NB4 (cell line): ENCODE measurements at places on chromosomes 1 and 21.

DNA sequence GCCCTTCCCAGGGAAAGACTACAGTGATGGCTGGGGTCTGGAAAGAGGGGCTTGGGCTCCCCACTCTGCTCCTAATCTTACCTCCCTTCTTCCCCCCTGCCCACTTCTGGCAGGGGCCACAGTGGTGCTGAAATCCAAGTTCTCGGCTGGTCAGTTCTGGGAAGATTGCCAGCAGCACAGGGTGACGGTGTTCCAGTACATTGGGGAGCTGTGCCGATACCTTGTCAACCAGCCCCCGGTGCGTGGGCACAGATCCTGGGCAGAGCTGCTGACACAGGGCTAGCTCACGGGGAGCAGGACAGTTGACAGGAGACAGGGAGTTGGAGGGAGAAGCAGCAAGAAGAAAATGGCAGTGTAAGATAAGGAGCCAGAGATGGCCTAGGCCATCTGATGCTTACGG lies 2.4 kb downstream of the SLC27A3 start:
- no peak for DNase-seq

DNA sequence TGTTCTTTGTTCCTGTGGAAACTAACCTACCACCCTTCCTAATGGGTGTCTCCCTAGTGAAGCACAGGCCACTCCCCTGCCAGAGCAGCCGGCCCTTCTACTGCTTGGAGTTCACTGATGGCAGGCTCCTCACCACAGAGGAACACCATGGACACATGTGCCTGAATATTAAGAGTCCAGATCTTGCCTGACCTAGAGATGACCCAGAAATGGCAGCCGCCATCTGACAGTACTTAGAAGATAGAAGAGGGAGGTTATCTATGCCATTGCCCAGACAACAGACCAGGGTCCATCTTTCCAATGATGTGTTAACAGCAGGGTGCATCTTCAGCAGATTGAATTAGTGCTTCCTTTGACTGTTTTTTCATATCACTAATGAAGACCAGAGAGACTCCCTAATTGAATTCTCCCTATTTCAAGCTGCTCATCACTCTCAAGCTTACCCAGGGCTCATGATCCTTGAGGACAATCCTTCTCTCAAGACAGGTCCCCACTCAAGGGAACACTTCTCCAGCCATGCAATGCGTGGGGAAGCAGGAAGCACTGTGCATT lies 59.8 kb downstream of the PLEKHA6 start:
- DNase-seq: no peak

GRCh38 chr21:45224189-45224938 lies 63.3 kb downstream of the POFUT2 start:
- DNase-seq: no peak

DNA sequence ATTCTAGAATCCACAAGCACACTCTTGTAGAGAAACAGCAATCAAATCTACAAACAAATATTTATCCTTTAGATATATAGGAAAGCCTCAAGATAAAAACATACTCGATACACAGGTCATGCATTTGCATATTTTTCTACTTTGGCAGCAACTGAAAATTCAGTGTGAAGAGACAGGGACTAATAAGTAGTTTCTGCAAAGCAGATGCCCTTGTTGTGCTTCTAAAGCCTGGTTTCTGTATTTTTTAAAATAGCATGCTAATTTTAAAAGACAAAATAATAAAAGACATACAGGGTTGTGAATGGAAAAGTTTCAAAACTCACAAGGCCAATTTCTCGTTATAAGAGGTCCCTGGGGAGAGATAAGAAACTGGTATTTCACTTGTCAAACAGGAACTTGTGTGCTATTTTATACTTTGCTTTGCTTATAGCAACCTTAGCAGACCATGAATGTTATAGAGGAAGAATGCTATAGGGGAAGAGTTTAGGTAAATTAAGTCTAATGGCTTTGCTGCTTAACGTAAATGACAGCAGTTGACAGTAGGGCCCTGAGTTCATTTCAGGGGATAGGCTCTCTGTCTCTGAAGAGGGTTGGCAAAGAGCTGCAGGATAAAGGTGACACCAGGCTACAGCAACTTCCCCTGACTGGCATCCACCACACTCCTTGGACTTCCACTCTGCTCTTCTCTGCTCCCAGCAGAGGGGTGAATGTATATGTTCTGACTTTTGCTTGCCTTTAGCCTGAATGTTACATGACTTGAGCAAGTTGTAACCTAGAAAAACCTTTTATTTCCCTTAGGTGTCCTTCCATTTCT lies 9.4 kb upstream of the RGS13 start:
- DNase-seq: peak; percentile 76

DNA sequence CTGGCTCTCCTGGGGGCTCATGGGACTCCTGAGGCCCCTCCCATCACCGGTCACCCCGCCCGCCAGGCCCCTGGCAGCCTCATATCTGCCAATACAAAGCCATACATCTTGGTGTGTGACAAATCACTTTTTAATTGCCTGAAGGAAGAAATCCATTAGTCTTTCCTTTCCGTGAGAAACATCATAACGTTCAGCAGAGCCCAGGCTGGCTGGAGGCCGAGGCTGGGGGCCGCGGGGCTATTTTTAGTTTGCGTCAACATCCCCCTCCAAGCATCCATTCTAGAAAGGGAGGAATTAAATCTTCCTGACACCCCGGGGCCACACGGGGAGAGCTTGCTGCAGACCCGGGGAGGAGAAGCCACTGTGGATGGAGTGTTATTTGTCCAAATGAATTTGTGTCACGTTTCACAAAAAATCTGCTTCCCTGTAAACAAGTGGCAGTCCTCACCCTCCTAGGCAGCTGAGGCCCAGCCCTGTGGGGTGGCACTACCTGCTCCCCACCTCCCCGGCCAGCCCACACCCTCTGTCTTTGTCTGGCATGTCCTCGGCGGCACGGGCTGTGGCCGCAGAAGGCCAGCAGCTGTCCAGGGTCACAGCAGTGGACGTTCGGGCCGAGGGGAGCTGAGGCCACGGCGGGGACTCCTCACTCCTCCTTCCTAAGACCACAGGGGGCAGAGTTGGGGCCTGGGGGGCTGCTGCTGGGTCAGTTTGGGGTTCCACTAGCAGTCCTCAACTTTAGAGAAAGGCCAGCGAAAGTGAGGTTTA lies 236.9 kb upstream of the VAMP3 start:
- DNase-seq: no peak

DNA sequence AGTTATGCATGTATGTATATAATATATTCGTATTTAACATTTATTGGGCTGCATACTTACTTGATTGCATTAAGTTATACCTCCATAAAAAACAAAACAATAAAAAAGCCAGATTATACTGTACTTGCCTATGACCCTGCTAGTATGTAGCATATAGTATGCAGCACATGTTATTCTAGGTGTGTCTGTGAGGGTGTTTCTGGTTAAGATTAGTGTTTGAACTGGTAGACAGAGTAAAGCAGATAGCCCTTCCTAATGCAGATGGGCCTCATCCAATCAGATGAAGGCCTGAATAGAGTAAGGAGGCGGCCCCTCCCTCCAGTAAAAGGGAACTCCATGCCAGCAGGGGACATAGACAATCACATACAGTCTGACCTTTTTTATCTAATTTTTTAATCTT lies 323.3 kb upstream of the USP24 start:
- DNase-seq: no peak

GRCh38 chr1:197848350-197848749 lies 54.1 kb upstream of the C1orf53 start:
- no peak for DNase-seq

- no peak for DNase-seq
Measured at GRCh38 chr1:95017775-95018174, 55.0 kb downstream of the ALG14 start.

GRCh38 chr1:196001188-196001587 lies 607.1 kb downstream of the KCNT2 start:
- no peak for DNase-seq

- DNase-seq: no peak
Measured at GRCh38 chr1:80278936-80279335, 1272.4 kb upstream of the ADGRL4 start.

DNA sequence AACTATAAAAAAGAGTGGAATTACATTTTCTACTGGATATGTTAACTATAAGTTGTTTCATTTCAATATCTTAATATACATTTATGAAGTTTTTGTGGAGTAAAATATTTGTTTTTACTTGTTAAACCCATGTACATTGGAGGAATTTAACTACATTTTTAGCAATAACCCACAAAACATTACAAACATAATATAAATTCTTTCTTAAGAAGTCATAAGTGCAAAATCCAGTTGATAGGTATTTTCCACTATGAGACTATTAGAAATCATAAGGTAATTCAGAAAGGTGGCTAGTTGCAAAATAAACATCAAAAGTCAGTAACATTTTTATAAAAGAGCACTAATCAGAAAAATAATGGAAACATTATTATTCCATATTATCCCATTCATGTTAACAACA lies 73.9 kb upstream of the RRP15 start:
- no peak for DNase-seq

DNA sequence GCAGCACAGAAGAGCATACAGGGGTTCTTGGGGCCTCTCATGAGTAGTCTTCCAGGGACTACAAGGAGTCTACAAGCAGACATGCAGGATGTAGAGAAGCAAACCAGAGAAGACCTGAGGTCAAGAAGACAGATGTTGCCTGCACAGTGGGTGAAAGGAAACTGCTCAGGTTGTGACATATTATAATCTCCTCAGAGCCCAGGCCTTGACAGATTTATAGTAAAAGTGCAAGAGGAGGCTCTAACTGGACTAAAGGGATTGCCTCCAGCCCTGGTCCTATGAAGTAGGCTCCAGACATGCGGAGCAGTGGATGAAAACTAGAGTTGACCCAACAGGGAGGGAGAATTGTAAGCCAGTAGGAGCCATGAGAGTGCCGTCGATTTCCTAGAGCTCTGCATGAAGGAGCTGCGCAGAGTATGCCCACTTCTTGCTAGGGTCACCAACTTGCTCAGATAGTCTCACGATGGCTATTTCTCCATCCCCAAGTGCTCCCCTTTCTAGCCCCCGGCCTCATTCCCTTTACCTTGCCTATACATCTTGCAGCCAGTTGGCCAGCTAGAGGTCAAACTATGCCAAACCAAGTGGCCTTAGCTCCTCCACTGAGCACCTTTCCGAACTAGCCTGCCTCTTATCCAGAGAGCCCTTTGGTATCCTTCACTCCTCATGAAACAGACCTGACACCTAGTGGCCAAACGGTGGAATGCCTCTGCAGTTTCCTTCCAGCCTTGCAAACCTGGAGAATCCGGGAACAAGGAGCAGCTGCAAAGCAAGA lies 36.2 kb upstream of the IPO9 start:
- peak; percentile 75 for DNase-seq

- DNase-seq: no peak
Measured at GRCh38 chr1:240956424-240956823, 344.5 kb upstream of the GREM2 start.

- no peak for DNase-seq
Measured at GRCh38 chr1:41532206-41532975, 47.9 kb upstream of the EDN2 start.

- no peak for DNase-seq
Measured at GRCh38 chr21:41170859-41171609, 3.1 kb downstream of the BACE2 start.

DNA sequence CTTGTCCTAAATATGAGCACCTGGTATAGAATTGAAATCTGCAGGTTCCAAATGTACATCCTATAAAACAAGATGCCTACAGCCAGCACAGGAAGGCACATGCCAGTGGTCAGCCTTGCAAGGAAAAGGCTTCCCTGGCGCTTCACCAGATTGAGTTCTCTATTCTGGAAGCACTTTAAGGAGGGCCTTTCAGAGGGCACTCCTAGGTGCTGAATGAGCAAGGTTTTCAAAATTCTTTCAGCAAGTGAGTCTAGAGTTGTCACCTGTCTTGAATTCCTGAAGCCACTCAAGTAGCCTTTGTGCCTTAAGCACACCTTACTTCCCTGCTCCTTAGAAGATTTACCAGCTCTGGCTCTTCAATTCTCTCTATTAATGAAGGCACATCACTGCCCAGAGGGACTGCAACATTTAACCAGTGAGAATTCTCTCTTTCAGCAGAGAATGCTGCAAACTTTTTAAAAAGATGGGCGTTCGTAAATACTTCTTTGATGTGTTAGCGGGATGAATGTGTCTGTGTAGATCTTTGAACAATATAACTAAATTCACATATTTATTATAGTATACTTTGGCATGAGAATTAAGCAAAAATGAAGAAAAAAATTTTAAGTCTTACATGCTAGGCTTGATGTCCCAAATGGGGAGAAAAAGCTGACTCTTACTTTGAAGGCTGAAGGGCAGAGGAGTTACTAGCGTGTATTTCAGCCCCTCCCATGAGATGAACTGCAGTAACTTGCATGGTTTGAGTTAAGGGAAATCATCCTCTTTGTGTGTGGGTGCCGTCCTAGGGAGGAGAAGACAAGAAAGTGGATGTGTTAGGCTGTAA lies 162.0 kb downstream of the NTPCR start:
- peak; percentile 32 for DNase-seq

DNA sequence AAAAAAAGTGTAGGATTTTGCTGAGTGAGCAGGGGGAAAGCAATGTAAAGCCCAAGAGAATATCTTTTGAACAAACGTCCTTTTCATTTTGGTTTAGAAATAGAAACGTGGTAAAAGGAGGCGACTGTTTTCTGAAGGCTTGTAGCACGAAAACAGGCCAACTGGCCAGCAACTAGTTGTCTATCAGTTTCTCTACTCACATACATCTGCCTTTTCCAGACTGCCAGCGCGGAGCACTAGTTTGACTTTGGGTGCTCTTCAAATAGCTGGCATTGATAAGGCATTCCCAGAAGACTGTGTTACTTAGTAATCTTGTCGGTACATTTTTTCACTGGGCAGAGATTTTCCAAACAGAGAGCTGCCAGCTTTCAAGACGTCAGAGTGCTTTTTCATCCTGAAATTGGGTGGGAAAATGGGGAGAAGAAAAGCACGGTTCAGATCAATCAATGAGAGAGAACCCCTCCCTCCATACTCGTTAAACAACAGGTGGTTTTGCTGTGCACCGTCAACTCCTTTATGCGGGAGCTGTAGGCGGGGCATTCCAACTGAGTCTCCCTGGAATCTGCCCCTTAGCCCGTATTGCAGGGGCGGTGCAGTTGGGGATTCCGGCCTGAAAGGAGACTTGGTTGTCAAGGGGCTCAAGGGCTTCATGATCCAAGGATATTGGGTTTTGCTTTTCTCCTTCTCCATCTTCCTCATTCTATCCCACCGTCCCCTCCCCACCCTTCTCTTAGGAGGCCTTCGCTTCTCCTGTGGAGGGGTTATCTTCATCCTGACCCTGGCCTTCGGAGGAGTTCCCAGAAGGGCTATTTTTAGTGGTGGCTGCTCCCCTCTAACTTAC lies 884 bp upstream of the LRRC8C start:
- DNase-seq: no peak

DNA sequence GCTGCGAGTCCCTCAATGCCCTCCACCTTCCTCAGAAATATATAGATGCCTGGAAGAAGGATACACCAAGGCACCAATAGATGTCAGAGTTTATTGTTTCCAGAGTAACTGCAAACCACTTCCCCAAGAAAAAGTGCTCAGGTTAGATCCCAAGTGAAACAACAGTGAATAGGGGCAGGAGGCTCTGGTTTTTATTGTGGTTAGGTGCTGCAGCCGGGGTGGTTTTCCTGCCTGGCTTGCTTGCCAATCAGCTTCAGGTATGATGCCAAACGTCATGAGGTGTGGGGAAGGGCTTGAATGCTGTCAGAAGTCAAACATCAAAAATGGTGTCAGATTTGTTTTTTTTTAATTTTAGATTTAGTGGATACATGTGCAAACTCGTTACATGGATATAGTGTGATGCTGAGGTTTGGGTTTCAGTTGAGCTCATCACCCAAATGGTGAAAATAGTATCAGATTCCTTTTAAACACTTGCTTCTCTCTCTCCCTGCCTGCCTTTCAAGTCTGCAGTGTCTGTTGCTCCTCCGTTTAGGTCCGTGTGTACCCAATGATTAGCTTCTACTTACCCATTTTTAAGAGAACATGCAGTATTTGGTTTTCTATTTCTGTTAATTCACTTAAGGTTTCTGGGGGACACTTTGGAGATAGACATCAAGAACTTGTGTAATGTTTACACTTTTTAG lies 1317.0 kb downstream of the MRPL39 start:
- DNase-seq: no peak
